K562 (cell line): ENCODE measurements at places on chromosomes 2 and 18. TPM values are rescaled to one million over a fixed set of nuclear protein-coding genes. Genes with fewer than 3 reads are reported as not detected.

DNA sequence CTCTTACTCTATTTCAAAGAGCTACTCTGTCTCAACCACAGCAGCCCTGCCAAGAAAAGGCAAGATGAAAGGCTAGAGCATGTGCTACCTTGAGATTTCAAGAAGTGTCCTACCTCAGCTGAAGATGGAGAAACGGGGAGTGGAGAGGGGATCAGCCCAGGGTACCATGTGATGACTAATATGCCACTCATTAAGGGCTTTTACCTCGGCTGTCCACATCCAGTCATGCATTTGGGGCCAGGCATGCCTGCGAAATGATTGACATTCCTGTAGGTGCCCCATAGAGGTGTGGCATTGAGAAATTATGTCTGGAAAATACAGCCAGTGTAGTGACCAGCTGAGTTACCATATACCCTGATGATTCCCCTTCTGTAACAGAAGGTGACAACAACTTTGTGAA, 96.1 kb downstream of the NRP2 start:
- no peak for DNase-seq

The GAD1 gene
- polyA plus RNA-seq: 20.8 and 24.1 TPM in 2 replicates

- DNase-seq: no peak
Measured at GRCh38 chr2:143347271-143347695, 218.1 kb downstream of the ARHGAP15 start.

The IL36RN gene
- not detected in 2 replicates for polyA plus RNA-seq

GRCh38 chr18:76467371-76468190, 27.5 kb downstream of the ZNF516 start:
- no peak for DNase-seq

DNA sequence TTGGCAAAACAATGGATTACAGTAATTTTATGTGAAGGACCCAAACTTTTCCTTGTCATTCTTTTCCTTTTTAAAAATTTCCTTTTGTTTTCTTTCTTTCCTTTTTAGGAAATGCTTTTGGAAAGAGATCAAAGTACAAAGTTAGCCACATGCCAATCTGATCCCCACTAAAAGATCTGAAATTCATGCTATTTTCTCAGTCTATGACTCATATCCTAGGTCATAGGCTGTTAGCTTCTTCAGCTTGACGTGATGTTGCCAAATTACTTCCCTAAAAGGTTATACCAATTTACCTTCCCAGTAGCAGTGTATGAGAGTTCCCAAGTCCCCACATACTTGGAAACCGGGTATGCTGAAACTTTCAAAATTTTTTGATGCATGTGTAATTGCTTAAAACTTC, 355.3 kb downstream of the INSIG2 start:
- no peak for DNase-seq

The TBR1 gene
- polyA plus RNA-seq: 0.01 TPM in 1 of 2 replicates, not detected in the other

The KIF5C gene
- not detected in 2 replicates for polyA plus RNA-seq

The LONRF2 gene
- 2.7 and 3.0 TPM in 2 replicates for polyA plus RNA-seq
